ENCODE measurements at places on chromosomes 16 and 17. TPM values are rescaled to one million over a fixed set of nuclear protein-coding genes. Genes with fewer than 3 reads are reported as not detected.

DNA sequence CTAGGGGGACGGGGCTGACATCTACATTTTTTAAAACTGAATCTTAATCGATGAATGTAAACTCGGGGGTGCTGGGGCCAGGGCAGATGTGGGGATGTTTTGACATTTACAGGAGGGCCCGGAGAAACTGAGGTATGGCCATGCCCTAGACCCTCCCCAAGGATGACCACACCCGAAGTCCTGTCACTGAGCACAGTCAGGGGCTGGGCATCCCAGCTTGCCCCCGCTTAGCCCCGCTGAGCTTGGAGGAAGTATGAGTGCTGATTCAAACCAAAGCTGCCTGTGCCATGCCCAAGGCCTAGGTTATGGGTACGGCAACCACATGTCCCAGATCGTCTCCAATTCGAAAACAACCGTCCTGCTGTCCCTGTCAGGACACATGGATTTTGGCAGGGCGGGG lies 21.4 kb downstream of the ADAM11 start:
- no peak for DNase-seq

GRCh38 chr17:82931699-82932517 lies 92.1 kb upstream of the ZNF750 start:
- no peak for DNase-seq

DNA sequence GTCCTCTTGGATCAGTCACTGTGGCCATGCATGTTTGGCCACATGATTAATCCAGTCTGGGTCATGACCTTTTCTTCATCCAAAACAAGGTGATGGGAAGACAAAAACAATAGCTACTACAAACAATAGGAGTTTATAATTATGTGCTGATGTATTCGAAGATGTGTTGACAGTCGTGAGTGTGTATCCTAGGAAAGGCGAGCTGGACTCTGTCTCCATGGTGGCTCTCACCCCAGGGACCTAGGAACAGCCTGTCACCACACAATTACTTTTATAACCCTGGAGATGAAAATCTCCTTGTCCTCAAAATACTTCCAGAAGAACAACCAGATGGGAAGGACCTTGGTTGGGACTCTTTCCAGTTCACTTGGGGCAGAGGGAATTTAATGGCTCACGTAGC lies 9.8 kb upstream of the PLK1 start:
- no peak for DNase-seq

GRCh38 chr16:4218202-4218601 lies 23.7 kb downstream of the SRL start:
- no peak for DNase-seq

DNA sequence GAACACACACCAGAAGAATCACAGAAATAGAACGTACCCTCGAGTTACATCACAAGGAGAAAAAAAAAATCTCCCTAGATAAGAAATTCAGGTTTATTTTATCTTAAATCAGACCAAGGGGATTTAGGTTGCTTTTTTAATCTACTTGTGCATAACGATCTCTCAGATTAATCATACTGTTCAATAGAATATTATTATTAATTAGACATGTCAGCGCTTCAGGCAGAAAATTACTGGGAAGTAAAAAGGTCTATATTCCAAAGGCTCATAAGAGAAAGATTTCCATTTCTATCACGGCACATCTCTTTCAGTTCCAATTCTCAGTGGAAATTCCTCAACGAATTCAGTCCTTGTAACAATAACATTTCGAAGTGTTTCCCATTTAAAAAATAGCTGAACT lies 77.7 kb upstream of the PSMD7 start:
- DNase-seq = no peak

DNA sequence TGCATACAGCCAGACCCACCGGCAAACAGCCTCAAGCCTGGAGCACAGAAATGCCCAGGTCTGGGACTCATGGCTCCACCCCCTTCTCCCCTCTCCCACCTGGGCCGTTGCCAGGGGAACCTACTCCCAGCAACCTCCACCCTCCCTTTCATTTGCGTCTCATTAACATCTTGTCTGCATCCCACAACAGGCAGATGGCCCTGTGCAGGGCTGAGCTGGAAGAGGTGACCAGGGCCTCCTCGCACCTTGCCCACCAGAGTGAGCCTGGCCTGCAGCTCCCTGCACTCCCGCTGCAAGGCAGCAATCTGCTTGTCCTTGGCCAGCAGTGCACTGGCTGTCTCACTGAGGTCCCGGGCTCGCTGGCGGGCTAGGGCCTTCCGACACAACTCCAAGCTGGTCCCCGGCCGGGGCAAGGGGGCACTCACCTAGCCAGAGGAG lies 3.3 kb downstream of the TSPOAP1 start:
- no peak for DNase-seq

DNA sequence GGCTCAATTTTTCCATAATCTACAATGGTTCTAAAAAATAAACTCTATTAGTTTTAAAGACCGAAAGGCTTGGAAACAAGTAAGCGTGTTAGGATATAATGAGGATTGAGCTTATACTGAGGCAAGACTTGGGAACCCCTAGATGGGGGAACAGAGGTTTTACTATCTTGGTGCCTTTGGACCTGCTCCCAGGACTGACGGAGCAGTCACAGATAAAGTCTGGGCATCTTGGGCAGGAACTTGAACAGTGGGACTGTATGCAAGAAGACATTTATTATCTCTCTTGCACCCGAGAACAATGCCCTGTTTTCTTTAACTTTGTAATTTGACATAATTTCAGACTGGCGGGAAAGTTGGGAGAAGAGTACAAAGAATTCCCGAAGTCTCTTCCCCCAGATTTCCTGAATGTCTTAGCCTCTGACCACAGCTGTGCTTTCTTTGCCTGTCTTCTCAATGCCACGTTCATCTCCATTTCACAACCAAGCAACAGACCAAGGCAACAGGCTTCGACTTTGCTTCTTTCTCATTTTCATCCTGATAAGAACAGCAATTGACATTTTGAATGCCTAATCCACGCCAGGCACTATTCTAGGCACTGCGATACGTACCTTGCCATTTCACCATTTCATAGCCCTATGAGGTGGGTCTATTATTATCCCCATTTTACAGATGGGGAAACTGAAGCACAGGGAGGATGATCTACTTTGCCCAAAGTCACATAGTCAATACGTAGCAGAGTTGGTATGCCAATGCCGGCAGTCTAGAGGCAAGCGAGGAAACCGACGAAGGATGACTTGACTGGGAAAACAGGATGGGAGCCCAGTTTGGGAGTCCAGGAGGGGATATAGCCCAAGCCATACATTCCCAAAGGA lies 3.0 kb upstream of the IL4R start:
- no peak for DNase-seq

- no peak for DNase-seq
These were observed 61.6 kb downstream of the RGS9 start for GRCh38 chr17:65198653-65199382.

DNA sequence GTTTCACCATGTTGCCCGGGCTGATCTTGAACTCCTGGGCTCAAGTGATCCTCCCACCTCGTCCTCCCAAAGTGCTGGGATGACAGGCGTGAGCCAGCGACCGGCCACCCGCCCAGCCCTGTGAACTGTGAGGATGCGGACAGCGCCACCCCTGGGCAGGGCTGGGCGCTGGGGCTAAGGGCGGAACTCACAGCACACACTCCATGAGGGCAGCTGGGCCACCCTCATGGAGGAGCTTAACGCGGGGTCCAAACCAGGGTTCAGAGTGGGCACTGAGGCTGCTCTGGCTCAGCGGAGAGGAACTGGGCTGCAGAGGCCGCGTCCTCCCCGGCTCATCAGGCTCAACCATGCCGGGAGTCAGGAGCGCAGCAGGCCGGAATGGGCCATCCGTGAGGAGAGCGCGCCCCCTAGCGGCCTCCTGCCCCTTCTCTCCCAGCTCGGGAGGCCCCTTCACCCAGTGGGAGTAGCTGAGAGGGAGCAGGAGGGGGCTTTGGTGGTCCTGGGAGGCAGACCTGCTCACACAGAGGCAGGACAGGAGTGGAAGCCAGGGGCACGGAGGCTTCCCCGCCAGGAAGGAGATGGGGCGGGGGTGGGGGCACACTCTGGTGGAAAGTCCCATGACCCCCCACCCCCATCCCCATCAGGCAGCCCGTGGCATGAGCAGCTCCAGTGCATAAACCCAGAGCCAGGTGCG lies 13.8 kb downstream of the CORO7 start:
- no peak for DNase-seq

DNA sequence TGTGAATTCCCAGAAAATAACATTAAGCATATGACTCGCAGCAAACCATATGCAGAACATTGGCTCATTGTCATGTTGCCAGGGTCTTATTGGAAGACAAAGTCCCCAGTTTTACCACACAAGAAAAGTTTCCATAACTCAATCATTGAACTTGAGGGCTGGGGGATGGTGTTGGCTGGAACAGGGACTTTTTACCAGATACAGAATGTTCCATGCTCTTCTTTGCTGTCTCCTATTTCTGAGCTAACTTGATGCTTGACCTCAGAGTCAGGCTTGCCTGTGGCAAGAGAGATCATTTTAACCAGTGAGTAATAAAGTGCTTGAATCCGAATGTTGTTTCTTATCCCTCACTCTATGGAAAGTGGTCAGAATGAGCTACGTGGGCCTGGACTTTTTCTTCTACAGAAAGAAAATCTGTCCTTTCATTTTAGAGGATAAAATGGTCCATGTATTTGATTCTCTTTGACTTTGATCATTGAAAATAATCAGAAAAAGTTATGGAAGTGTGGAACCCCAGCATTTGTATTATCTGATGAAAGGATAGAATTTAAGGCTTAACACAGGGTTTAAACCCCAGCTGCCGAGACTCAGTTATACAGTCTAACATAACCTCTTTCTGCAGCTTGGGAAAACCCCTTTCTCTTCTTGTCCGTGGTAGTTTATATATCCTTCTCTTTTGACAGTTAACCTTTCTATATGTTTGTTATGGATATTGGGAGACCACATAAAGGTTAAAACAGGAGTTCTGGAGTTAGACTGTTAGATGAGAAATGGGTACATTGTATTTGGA lies 67.0 kb downstream of the TUBD1 start:
- no peak for DNase-seq

DNA sequence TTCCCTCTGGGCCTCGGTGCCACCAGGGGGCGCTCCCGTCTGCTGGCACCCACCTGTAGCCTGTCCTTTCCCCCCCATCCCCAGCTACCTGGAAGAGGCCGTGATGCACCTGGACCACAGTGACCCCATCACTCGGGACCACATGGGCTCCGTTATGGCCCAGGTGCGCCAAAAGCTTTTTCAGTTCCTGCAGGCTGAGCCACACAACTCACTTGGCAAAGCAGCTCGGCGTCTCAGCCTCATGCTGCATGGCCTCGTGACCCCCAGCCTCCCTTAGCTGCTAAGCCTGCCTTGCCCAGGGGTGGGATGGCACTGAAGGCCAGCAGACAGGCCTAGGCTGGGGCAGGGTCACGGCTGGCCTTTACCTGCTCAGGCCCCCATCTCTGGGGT lies 818 bp upstream of the NRN1L start:
- DNase-seq = no peak

SHCBP1 gene
- total RNA-seq = 5.3 TPM

ARL5C gene
- not detected for total RNA-seq

IL21R gene
- 1.2 TPM for total RNA-seq

TEKT3 gene
- 0.83 TPM for total RNA-seq

KRTAP4-1 gene
- not detected for total RNA-seq

PTX4 gene
- not detected for total RNA-seq
